ENCODE measurements at places on chromosomes 2 and 18. TPM values are rescaled to one million over a fixed set of nuclear protein-coding genes. Genes with fewer than 3 reads are reported as not detected.

Gene COL5A2
- total RNA-seq: 964 TPM

Gene RUFY4
- not detected for total RNA-seq

Gene MAL
- total RNA-seq: 3.6 TPM

- no peak for DNase-seq
These were observed 84.1 kb downstream of the FBXO15 start for GRCh38 chr18:74063557-74063956.

DNA sequence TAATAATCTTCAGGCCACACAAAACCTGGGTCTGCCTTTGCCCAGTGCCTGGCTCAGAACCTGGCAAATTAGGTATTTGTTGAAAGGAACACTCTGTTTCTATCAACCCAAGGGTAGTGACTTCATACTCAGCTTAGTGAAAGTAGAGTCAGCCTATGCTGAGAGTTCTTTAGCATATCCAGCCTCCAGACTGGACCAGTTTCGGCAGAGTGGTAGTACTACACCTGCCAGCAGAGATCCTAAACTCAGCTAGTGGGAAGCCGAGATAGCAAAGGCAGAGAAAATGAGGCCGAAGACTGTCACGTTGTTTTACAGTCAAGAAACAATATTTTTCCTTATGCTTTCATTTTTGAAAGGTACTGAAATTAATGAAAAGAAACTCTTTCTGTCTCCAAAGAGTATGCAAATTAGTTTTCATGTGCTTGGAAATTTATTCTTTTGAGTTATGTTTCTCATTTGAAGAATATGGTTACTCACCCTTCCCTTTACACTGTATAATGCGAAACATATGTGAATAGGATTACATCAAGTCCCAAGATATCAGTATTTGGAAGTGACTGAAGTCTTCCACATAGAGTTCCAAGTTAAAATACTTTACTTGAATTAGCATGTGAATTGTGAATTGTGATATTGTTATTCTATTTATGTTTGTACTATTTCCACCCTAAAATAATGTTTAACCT, 52.2 kb upstream of the UGP2 start:
- no peak for DNase-seq

- no peak for DNase-seq
These were observed 709.6 kb downstream of the SOCS6 start for GRCh38 chr18:70998490-70998889.

DNA sequence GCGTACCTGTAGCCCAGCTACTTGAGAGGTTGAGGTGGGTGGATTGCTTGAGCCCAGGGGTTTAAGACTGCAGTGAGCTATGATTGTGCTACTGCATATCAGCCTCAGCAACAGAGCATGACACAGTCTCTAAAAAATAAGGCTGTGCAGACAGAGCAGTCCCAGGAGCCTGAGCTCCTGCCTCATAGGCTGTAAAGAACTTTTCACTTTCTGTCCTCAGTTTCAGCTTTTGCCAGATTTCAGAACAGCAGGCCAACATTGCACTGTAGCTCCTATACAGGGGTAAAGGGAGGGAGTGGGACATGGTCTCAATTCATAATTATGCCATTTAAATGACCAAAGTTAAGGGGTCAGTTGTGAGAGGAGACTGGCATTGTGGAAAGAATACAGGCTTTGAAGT, 150.6 kb downstream of the GALNT1 start:
- DNase-seq: no peak

DNA sequence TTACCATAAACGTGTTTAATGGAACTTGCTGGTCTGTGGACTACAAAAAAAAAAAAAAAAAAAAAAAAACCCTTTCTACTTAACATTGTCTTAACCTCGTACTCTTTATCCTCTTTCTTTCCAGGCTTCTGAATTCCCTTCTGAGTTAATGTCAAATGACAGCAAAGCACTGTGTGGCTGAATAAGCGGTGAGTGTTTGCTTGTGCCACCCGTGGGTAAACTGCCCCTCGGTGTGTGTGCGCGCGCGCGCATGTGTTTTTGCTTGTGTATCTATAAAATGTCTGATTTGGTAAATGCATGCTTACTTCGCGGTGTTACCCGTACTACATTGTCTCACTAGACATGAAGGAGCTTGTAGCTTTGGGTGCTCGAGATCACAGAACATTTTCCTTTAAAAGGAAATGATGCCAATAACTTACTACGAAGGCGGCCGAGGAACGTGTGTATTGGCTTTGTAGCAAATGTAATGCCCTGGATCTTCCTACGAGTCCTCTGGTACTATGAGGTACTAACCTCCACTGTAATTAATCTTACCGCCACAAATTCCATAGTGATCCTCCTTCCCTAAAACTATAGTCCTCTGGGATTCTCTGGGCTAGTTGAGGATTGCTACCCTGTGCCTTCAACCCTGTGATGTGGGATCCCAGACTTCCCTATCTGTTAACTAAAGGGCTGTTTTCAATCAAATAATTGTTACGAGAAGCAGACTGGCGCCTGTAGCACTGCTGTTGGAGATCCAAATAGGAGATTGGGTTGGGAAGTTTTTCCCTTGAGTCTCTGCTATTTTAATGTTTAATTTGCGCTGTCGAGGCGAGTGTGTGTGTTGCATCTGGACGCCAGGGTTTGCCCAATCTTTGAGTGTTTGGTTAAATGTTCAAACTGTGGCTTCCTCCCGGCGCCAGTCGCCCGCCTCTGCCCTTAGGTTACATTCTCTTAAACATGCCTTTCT, 1.1 kb downstream of the ID2 start:
- DNase-seq: peak; percentile 31

Measured in urinary bladder (tissue), 4 donors.